Activated T-helper 2 cell treated with anti-CD3 and anti-CD28 coated beads, Interferon-gamma antibody, Interleukin-2, Interleukin-4, amounts not matched to agents 10 μg/mL and 5 μg/mL and 100 μg/mL, durations not matched to agents 14 hours and 24 hours and 36 hours (primary cell): ENCODE measurements at places on chromosomes 3 and 15.

DNA sequence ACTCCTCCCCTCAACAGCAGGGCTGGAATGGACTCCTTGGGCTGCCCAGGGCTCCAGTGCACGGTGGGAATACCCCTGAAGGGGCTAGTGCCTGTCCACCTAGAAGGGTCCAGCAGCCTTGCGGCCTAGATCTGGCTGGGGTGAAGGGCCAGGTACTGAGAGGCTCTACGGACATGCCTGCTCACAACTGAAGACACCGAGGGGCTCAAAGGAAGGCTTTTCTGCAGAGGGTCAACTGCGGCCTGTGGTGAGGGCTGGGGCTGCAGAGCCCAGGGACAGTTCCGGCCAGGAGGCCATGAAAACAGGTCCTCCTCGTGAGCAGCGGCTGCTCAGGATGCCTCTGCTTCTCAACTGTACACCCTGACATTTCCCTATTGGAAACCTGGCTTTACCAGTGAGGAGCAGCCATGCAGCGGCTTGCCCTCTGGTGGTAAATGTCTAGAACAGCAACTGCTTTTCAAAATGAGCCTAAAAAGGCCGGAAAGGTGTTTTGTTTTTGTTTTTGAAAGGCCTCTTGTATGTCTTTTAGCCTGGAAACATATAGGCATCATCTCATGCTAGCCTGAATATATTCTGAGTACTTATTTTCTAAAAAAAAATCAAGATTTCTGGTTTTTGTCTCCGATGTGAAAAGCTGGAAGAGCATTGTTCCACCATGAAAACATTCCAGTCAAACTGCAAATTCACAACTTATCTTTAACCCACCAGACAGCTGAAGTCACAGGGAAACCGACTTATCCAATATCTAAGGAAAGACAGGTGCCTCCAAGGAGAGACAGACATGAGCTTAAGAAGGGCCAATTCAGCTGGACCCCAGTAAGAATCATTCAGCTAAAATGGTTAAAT, 163.4 kb downstream of the KLF13 start:
- peaks cover 14% of the 10 kb centered on the region for H3K36me3 ChIP-seq
- no peak for DNase-seq
- H3K4me1 ChIP-seq: peaks cover 52% of the 10 kb centered on the region
- no peak overlapping the region for H3K4me3 ChIP-seq

GRCh38 chr3:20340324-20340928, 154.4 kb upstream of the SGO1 start:
- no peak overlapping the region for H3K27ac ChIP-seq
- H3K27me3 ChIP-seq: no peaks in the 10 kb centered on the region
- no peaks in the 10 kb centered on the region for H3K4me1 ChIP-seq
- H3K4me3 ChIP-seq: no peak overlapping the region
- H3K36me3 ChIP-seq: no peaks in the 10 kb centered on the region
- peak; percentile 40 for DNase-seq

DNA sequence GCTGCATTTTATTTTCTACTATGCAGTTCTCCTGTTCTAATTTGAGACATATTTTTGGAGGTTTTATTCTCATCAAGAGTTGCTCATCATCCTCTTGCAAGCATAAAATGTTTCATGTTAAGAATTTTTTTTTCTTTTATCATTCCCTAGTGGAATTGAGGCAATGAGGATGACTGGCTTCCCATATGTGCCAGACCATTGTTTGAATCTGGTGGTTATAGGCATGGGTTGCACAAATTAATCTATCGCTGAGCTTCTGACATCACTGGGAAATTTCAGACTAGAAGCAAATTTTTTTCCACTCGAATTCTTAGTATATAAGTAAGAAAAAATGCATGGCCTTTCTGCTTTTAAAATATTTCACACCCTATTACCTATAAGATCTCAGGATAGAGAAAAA, 279.1 kb upstream of the PLSCR5 start:
- no peak for DNase-seq
- H3K27me3 ChIP-seq: no peaks in the 10 kb centered on the region
- H3K4me1 ChIP-seq: no peaks in the 10 kb centered on the region
- no peaks in the 10 kb centered on the region for H3K36me3 ChIP-seq
- no peak overlapping the region for H3K27ac ChIP-seq

DNA sequence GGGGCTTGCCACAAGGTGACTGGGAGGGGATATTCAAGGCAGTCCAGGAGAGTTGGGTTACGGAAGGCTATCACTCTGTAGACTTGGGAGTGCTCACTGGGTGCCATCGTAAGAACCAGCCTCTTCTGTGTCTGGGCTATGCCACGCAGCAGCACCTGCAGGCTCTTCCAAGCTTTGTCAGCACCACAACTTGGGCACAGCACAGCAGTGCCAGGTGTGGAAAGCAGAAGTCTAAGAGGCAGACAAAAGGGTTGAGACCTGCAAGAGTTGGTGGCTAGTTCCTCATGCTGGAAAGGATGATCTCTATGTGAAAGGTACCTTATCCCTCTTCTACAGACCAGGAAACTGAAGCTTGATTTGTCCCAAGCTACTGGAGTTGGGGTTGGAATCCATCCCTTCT, 15.8 kb downstream of the CX3CR1 start:
- H3K27ac ChIP-seq: no peak overlapping the region
- peaks cover 67% of the 10 kb centered on the region for H3K4me1 ChIP-seq
- H3K4me3 ChIP-seq: no peak overlapping the region
- H3K36me3 ChIP-seq: peaks cover 7% of the 10 kb centered on the region

DNA sequence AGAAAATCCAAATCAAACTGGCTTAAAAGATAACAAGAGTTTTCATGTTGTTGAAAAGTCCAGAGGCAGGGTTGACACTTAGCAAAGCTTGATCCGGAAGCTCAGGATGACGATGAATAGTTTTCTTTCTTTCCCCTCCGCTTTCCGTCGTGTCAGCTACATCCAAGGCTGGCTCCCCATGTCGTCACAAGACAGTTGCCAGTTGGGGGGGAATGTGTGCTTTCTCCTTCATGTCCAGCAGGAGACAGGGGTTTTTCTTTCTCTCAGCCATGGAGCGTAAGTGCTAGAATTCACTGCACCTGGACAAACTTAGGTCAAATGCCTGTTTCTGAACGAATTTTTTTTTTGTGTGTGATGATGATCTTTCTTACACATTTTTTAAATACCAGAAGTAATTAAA, 273.8 kb upstream of the RGMA start:
- no peak for DNase-seq
- H3K27me3 ChIP-seq: no peaks in the 10 kb centered on the region
- H3K27ac ChIP-seq: no peak overlapping the region
- no peak overlapping the region for H3K4me3 ChIP-seq

GRCh38 chr3:42036483-42036823, 54.7 kb upstream of the TRAK1 start:
- peaks cover 18% of the 10 kb centered on the region for H3K4me1 ChIP-seq
- no peak for DNase-seq
- H3K4me3 ChIP-seq: no peak overlapping the region
- no peaks in the 10 kb centered on the region for H3K27me3 ChIP-seq

- no peak overlapping the region for H3K27ac ChIP-seq
- H3K27me3 ChIP-seq: no peaks in the 10 kb centered on the region
- DNase-seq: no peak
- H3K36me3 ChIP-seq: no peaks in the 10 kb centered on the region
- H3K4me1 ChIP-seq: peaks cover 32% of the 10 kb centered on the region
Measured at GRCh38 chr15:63369296-63369695, 12.3 kb downstream of the CA12 start.

GRCh38 chr3:177640319-177640965, 443.2 kb upstream of the TBL1XR1 start:
- peaks cover 8% of the 10 kb centered on the region for H3K4me1 ChIP-seq
- H3K36me3 ChIP-seq: no peaks in the 10 kb centered on the region
- H3K27ac ChIP-seq: no peak overlapping the region
- no peak for DNase-seq
- H3K4me3 ChIP-seq: no peak overlapping the region

DNA sequence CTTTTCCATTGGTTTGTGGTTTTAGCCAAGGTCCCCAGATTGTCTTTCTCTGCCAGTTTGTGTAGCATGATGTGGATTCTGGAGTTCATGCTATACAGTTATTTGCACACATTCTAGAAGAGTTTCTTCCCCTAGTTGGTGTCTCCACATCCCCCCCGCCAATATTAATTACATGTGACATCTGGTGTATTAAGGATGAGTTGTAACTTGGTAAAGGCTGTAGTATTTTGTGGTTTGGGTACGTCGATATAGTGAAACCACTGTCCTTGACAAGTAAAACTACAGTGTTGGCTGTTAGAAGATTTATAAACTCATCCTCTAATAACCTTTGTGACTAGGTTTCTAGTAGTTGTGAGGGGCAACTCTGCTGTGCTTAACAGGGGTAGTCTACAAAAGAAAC, 23.7 kb upstream of the P4HTM start:
- H3K4me3 ChIP-seq: no peak overlapping the region
- H3K4me1 ChIP-seq: peaks cover 22% of the 10 kb centered on the region
- peaks cover 77% of the 10 kb centered on the region for H3K36me3 ChIP-seq
- DNase-seq: no peak
- peak overlapping the region; percentile 39 for H3K27ac ChIP-seq
